ENCODE measurements at places on chromosomes 5 and 9.
A peak's percentile ranks its signal among the peaks of the same experiment; 100 is the strongest.

GRCh38 chr5:72009280-72009679 lies 98.0 kb upstream of the MAP1B start:
- no peak overlapping the region for H3K4me3 ChIP-seq
- no peak for DNase-seq
- H3K27me3 ChIP-seq: no peaks in the 10 kb centered on the region

DNA sequence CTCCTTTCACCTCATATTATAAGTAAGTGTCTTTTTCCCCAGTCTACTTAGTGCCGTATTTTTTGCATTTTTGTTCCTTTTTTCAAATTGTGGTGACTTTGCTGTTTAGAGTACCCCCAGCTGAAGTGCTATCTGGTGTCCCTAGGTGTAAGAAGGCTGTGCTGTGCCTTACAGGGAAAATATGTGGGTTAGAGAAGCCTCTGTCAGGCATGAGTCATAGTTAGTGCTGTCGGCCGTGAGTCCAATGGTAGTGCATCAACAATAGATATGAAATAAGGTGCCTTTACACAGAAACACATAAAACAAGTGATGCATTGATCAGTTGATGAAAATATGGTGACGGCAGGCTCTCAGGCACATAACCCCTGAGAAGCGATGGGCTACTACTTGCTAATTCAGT lies 20.1 kb downstream of the SYK start:
- H3K4me3 ChIP-seq: no peak overlapping the region
- peaks cover 6% of the 10 kb centered on the region for H3K36me3 ChIP-seq
- no peak overlapping the region for H3K27ac ChIP-seq
- no peaks in the 10 kb centered on the region for H3K27me3 ChIP-seq
- no peaks in the 10 kb centered on the region for H3K4me1 ChIP-seq

DNA sequence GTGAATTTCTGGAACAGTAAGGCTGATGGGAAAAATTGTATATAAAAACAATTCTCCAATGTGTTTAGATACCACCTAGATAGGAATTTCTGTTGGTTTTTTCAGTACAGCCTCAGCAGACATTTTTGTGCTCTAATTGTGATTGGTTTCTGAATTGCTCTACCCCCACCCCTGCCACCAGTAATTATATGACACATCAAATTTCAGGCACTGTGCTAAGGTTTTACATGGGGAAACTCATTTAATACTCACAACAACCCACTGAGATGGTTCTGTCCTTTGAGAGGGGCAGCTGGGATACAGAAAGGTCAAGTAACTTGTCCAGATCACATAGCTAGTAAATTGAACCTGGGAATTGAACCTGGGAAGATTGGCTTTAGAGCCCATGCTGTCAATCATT lies 288.0 kb downstream of the ARHGEF28 start:
- no peak overlapping the region for H3K27ac ChIP-seq
- no peak overlapping the region for H3K4me3 ChIP-seq
- no peaks in the 10 kb centered on the region for H3K27me3 ChIP-seq
- H3K36me3 ChIP-seq: no peaks in the 10 kb centered on the region
- no peak for DNase-seq
- peaks cover 7% of the 10 kb centered on the region for H3K4me1 ChIP-seq

- no peak overlapping the region for H3K4me3 ChIP-seq
- peaks cover 25% of the 10 kb centered on the region for H3K4me1 ChIP-seq
- H3K36me3 ChIP-seq: no peaks in the 10 kb centered on the region
- DNase-seq: no peak
Measured at GRCh38 chr5:668283-668995, 24.7 kb downstream of the TPPP start.

DNA sequence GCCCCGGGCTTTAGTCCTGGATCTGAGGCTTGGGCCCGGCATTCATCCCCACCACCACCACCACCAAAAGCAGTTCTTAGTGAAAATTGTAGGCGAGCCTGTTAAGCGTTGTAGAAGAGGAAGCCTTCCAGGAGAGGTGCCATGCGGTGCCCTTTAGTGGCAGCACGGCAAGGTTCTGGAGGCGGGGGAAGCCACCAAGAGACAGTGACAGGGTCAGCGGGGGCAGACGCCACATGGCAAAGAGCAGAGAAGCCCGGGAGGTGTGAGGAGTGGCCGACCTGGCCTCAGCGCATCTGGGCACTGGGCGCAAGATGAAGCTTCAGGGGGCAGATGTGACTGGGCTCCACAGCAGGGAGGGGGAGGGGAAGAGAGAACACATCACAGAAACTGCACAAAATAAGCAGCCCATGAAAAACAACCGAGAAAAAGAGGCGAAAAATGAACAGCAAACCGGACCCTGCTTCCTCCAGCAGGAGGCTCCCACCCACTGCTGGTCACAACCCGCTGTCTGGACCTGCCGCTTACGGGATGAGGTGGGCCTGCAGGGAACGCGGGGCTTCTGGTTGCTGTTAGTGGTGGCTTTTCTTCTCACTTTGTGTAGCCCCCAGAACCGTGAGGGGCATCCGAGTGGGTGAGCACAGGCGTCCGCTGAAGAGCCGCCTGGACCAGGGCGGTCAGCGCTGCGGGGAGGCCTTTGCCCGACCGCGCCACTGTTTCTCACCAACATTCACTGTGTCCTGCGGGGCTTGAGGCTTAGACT lies 4.3 kb downstream of the LRRC14B start:
- no peaks in the 10 kb centered on the region for H3K27me3 ChIP-seq
- no peak overlapping the region for H3K27ac ChIP-seq
- no peak for DNase-seq
- H3K4me3 ChIP-seq: no peak overlapping the region
- H3K4me1 ChIP-seq: peaks cover 14% of the 10 kb centered on the region

- no peak for DNase-seq
- no peak overlapping the region for H3K4me3 ChIP-seq
- H3K4me1 ChIP-seq: no peaks in the 10 kb centered on the region
- peaks cover 7% of the 10 kb centered on the region for H3K36me3 ChIP-seq
Measured at GRCh38 chr9:14633148-14633547, 60.1 kb downstream of the ZDHHC21 start.

DNA sequence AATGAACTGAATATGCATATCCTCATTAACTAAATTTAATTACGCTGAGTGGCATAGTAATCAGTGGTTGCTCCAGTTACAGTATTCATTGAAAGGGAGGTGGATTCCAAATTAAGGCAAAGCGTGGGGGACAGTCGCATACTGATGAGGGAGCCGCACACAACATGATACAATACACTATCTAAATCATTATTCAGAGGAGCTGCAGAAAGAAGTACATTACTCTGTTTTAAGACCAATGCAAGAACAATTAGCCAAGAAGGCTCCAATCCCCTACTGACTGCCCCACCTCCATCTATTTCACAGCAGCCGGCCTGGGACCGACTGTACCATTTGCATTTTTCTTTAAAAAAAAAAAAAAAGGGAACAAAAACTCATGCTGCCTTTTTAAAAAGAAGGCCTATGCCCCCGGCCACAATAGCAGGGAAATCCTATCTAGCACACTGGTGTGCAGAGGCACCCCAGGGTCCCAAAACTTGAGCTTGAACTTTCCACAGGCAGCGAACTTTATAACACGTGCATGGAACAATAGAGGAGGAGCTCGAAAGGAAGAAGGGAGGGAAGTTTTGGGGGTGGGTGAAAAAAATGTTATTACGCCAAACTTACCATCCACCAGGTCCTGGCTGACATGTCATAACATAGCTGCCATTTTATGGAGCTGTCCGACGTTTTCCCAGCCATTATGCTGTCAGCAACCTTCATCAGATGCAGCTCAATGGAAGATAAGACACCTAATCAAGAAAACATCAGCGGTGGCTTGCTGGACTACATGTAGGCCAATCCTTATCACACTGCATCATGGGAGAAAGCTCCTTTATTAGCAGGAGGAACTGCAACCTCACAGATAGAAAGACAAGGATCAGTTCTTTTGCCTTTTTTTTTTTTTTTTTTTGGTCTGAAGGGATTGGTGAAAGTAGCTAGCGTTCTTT lies 161.6 kb downstream of the ZDHHC21 start:
- H3K4me3 ChIP-seq: no peak overlapping the region
- H3K36me3 ChIP-seq: no peaks in the 10 kb centered on the region
- H3K27me3 ChIP-seq: no peaks in the 10 kb centered on the region
- no peak for DNase-seq

DNA sequence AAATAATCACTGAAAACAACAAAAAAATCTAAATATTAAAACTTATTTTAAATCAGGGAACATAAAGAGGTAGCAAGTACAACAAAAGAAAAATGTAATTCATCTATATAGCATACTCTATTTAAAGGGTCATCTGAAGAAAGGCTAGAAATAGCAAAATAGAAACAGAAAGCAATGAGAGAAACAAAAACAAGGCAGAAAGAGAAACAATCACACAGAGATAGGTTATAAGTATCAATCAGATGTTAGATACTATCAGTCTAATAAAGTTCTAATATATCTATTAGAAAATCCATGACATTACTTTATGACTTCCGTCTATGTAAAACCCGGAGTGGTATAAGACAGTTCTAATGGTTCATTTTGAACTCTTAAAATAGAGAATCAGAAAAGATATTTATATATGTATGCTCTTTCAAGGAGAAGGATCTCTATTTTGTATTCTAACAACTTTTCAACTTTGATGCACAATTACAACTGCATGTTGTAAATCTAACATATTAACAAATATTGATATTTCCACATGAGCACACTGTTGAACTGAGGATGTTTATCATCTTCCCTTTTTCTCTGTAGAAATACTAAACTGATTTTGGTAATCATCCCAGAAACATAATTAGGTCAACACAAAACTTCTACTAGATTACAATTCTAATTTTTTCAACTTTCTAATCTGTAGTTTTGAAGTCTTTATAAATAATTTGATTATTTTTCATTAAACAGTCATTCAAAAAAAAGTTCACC lies 15.8 kb downstream of the RICTOR start:
- DNase-seq: no peak
- H3K4me3 ChIP-seq: no peak overlapping the region
- H3K27me3 ChIP-seq: no peaks in the 10 kb centered on the region
- peak overlapping the region; percentile 20 for H3K27ac ChIP-seq

- H3K36me3 ChIP-seq: no peaks in the 10 kb centered on the region
- no peak overlapping the region for H3K4me3 ChIP-seq
- no peaks in the 10 kb centered on the region for H3K4me1 ChIP-seq
- no peak for DNase-seq
Measured at GRCh38 chr9:97758334-97758916, 61.3 kb upstream of the XPA start.

DNA sequence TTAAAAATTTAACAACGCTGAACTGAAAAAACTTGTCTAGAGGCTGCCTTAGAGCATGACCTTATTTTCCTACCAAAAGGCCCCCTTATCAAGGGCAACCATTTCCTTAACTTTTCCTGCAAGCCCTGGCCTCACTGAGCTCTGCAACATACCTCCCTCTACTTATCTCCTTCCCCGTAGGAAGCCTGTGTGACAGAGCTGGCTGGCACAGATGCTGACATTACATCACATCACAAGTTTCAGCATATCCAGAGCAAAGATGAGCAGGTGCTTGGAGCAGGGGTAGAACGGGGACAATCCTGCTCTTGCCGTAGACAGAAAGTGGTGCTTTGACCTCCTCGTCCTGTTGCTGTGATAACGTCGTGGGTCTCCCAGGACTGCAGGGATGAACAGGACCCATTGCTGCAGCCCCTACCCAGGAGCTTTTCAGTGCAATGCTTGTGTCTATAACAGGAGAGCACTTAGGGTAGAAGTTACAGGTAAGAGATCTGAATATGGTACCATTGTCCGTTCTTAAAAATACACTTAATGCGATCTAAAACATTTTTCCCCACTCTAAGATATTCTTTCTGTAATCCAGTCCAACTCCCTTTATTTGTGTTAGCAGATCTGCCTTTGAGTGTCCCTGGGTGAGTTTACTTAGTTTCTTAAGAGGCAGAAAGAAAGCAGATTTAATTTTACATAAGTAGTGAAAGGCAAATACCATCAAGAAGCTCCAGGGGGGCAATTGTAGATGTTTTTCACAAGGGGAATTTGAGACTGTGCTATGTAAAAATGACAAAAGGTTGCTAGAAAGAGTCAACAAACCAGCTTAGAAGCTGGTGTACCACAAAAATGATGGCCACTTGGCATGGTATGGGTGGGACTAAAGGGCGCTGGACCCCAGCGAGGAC lies 101.9 kb upstream of the EFNA5 start:
- no peak for DNase-seq
- no peaks in the 10 kb centered on the region for H3K27me3 ChIP-seq
- H3K4me1 ChIP-seq: no peaks in the 10 kb centered on the region
- no peaks in the 10 kb centered on the region for H3K36me3 ChIP-seq
- no peak overlapping the region for H3K4me3 ChIP-seq

DNA sequence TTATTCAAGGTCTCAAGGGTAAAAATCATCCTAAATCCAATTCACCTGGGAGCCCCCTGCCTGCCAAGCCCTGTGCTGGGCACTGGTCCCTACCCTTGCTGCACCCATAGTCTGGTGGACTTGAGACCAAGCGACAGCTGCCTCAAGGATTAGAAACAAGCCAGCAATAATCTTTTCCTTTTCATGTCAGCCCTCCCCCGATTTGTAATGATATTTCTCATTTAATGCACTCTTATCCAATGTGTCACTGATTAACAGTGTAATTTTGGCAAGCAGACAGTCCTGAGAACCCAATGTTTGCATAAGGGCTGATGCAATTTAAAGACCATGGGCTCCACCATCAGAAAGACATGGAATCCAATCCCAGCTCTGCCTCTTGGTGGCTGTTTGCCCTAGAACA lies 108.9 kb downstream of the ACTL7B start:
- H3K4me1 ChIP-seq: no peaks in the 10 kb centered on the region
- DNase-seq: no peak
- H3K27ac ChIP-seq: no peak overlapping the region
- H3K4me3 ChIP-seq: no peak overlapping the region
- no peaks in the 10 kb centered on the region for H3K27me3 ChIP-seq

DNA sequence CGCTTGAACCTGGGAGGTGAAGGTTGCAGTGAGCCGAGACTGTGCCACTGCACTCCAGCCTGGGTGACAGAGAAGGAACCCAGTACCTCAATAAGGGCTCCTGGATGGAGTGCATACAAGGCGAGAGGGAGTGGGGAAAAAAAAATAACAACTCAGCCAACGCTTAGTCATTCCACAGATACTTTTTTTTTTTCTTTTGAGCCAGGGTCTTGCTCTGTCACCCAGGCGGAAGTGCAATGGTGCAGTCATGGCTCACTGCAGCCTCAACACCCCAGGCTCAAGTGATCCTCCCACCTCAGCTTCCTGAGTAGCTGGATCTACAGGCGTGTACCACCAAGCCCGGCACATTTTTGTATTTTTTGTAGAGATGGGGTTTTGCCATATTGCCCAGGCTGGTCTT lies 59.5 kb upstream of the GGTA1 start:
- H3K4me3 ChIP-seq: no peak overlapping the region
- H3K27ac ChIP-seq: no peak overlapping the region
- H3K36me3 ChIP-seq: no peaks in the 10 kb centered on the region
- H3K27me3 ChIP-seq: no peaks in the 10 kb centered on the region
- H3K4me1 ChIP-seq: peaks cover 29% of the 10 kb centered on the region
- DNase-seq: no peak

GRCh38 chr9:19229595-19230354 lies 718 bp upstream of the DENND4C start:
- H3K27me3 ChIP-seq: no peaks in the 10 kb centered on the region
- peak overlapping the region; percentile 99 for H3K27ac ChIP-seq
- peaks cover 24% of the 10 kb centered on the region for H3K4me1 ChIP-seq
- no peak for DNase-seq
- no peaks in the 10 kb centered on the region for H3K36me3 ChIP-seq
